ENCODE measurements at places on chromosomes 4 and X.
A peak's percentile ranks its signal among the peaks of the same experiment; 100 is the strongest.

GRCh38 chrX:68179355-68179754 is 253.9 kb downstream of the OPHN1 start:
- no peak for DNase-seq

DNA sequence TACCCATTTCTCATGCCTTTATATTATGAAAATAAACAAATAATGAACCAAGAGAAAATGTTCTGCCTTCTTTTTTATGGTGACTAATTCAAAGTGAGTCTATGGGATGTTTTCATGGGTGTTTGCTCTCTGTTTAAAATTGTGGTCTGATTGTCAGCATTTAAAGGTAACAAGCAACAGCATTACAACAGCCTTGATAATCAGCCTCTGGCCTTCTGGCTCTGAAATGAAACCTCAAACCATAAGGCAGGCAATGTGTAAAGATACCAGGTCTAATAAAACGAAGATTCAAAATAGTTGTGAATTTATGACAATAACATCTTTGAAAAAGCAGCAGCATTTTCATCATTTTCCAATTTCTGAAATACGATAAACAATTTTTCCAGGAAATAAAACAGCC is 63.7 kb downstream of the FAM13A start:
- DNase-seq = no peak

DNA sequence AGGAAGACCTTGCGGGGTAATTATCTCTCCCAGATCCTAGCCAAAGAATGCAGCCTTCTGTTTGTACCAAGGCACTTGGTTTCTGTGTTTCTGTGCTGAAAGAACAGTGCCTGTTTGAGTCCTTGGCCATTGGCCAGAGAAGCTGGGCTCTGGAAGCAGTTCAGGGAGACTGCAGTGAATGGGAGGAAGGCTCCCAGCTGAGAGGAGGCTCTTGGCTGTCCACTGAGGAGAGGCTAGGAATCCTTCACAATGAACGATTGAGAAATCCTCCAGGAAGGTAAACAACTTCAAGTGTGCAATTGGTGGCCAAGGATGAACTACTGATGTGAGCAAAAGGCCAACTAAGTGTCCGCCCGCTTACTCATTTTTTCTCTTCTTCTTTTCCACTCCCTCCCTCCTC is 61.3 kb downstream of the HS3ST1 start:
- peak; percentile 2 for DNase-seq

- DNase-seq = no peak
Observed at GRCh38 chr4:10173037-10173753, 56.6 kb upstream of the WDR1 start.

- no peak for DNase-seq
Observed at GRCh38 chr4:13615161-13615560, 12.4 kb downstream of the BOD1L1 start.

DNA sequence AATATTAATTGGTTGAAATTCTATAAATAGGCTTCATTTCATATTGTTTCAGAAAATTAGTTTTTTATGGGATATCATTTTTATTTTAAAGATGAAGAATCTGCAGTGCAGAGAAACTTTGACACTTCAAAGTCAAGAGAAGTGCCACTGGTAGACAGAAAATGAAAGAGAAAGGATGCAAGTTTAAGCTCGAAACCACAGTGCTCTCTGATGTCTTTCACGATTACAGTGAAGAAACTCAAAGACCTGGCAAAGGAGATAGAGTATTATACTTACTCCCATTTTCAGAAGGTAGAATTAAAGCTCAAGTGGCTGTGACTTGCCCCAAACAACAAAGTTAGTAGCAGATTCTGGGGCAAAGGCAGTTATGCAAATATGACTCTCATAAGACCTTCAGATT is 745.4 kb downstream of the TECRL start:
- DNase-seq = no peak

GRCh38 chr4:41156574-41156973 is 57.8 kb downstream of the APBB2 start:
- DNase-seq = no peak

GRCh38 chrX:142060191-142060590 is 144.9 kb downstream of the MAGEC2 start:
- DNase-seq = no peak

DNA sequence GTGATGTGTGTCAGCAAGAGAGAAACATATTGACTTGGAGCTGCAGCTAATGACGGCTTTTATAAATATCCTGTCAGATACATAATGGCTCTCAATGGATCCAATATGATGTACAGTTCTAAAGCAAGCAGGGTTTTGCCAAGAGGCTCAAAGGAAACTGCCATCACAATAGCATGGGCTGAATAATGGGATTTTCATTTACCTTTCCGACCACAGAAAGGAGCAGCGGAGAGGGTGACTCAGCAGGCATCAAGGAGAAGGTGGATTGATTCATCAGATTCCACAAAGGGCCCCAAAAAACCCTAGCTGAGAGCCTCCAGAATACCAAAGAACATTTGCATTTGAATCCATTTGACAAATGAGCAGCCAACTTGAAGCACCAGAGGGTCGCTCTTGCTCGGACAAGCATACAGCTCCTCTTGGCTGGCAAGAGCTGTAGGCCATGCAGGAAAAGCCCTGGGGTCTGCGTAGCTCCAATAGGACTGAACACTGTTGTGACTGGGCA is 355.7 kb upstream of the NOCT start:
- DNase-seq = peak; percentile 12

Data from NCI-H1417 (cell line).